GM20000 (cell line): ENCODE measurements at places on chromosomes 7 and 10.

DNA sequence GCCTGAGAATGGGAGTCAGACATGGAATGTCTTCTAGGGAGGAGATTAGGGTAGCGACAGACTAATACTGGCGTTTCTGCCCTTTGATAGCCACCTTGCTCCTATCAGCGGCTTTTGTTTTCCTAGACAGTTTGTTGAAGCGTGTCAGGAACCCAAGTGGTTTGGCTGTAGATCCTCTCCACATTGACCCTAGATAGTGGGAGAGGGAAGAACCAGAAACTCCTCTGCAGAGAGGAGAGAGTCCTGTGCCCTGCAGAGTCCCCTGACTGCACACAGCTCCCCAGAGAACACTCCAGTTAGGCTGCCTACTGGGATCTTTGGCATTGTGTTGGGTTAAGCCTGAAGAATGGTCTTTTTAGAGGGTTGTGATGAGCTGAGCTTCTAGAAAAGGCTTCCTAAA, 2.4 kb downstream of the MEPCE start:
- no peak for DNase-seq

- DNase-seq = no peak
Measured at GRCh38 chr10:122232769-122233168, 38.3 kb upstream of the BTBD16 start.

- DNase-seq = no peak
Measured at GRCh38 chr7:78516450-78516849, 717.9 kb downstream of the PHTF2 start.

DNA sequence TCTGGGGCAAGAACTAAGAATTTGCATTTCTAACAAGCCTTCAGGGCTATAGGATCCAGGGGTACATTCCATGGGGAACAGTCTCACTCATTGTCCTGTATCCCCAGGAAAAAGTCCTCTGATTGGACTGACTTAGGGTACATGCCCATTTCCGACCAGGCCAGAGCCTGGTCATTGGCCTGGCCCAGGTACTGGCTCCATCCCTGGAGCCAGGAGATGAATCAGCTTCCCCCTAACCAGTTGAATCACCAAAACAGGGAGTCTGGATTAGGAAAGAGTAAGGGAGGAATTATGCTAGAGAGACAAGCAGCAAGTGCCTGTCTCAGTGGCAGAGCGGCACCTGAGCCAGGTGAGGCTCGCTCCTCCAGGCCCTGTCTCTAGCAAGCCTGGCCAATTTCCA, 137.5 kb downstream of the FGFR2 start:
- DNase-seq = no peak

DNA sequence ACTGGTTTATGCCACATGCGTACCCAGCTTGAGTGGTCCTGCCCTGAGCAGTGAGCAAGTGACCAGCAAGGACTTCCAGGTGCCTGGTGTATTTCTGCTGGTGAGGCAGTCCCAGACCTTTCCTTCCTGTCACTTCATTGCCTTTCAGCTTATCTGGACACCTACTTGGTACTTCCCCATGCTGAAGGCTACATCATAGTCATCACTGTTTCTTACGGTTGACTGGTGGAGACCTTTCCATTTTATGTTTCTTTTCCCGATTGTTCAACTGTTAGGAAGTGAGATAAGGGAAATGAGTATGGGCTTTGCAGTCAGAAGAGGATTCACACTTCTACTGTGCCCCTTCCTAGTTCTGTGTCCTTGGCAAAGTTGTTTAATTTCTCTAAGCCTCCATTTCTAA, 358.5 kb downstream of the GFRA1 start:
- DNase-seq = no peak

- DNase-seq = no peak
Measured at GRCh38 chr10:61898435-61898778, 3.1 kb upstream of the ARID5B start.

GRCh38 chr7:150969475-150969874, 8.6 kb downstream of the KCNH2 start:
- DNase-seq = no peak

DNA sequence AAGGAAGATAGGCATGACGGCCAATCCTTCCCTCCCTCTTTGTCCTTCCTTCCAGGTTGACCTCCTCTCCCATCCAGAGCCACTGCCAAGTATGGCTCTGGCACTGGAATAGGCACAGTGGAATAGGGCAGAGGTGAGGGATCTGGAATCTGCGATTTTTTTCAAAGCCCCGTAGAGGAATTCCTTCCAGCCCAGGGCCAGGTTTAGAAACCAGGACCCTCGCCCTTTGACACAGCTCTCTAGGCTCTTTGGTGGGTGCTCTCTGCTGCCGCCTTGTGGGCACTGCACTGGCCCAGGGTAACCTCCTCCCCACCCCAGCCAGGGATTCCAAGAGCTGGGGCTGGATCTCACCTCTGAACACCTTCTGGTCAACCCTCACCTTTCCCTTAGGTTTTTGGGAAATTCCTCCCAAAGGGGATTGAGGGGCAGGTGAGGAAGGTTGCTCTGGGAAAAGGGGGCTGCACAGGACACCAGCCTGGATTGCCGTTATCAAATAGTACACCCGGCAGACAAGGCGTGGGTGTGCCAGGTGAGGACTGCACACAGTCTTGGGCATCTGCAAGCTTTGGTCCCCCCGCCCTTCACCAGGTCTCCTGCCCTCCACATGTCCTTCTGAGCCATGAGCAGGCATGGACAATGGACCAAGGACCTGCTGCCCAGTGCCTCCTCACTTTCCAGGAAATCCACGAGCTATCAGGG, 22.8 kb downstream of the C10orf105 start:
- peak; percentile 63 for DNase-seq

GRCh38 chr7:42550706-42551470, 313.9 kb upstream of the GLI3 start:
- no peak for DNase-seq

DNA sequence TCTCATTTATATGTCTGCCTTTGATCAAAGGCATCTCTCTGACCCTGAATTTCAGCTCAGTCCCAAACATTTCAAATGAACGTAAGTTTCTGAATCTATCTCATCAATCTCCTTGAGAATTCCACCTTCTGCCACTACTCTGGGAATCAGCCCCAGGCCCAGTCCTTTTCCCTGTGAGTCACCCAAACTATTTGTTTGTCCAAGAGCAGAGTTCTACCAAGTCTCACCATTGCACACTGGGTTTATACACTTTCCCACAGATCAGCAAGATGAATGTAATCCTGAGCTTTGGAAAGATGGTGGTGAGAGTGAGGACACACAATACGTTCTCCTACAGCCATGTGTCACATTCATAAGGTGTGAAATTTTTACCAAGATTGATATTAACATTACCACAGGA, 251.3 kb upstream of the VWC2 start:
- DNase-seq = no peak

DNA sequence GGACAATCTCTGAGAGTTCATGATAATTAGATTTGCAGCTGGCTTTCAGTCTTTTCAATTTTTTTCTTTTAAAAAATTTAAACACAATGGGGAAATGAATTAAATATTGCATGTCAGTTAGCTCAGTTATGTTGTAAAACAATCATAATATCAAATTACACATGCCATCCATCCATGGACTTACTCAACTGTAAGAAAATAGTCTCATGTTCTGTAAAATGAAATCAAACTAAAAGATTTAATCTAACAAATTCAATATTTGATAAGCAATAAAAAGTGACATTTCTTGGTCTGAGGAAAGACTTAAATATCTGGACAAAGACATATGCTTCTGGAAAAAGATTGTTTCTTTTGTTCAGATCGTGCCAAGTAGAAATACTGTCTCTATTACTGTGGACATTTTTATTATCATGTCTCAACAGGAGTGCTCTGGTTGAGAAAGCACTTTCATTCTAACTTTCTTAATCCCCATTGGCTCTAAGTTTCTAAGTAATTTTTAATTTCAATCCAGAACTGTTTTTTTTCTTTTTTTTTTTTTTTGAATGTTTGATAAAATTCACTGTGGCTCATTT, 179.2 kb upstream of the FAM3C start:
- no peak for DNase-seq

GRCh38 chr10:131737543-131738395, 163.0 kb upstream of the PPP2R2D start:
- DNase-seq = no peak

GRCh38 chr7:151032936-151033863, 5.0 kb downstream of the ABCB8 start:
- DNase-seq = no peak

DNA sequence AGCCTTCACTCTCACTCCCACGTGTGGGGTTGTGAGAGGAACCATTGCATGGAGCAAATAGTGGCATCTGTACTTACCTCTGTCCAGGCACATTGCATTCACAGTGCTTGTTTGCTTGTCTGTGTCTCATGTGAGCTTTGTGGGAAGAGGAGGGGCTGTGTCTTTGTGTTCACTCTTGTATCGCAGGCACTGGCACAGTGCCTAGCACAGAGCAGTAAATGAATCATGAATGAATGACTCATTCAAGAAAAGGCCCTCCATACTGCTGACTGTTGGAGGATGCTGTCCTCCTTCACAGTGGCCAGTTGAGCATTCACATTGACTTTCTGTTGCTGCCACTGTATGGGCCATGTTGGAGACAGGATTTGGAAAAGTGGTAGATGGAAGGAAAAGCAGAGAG, 125.3 kb downstream of the SORCS3 start:
- no peak for DNase-seq

DNA sequence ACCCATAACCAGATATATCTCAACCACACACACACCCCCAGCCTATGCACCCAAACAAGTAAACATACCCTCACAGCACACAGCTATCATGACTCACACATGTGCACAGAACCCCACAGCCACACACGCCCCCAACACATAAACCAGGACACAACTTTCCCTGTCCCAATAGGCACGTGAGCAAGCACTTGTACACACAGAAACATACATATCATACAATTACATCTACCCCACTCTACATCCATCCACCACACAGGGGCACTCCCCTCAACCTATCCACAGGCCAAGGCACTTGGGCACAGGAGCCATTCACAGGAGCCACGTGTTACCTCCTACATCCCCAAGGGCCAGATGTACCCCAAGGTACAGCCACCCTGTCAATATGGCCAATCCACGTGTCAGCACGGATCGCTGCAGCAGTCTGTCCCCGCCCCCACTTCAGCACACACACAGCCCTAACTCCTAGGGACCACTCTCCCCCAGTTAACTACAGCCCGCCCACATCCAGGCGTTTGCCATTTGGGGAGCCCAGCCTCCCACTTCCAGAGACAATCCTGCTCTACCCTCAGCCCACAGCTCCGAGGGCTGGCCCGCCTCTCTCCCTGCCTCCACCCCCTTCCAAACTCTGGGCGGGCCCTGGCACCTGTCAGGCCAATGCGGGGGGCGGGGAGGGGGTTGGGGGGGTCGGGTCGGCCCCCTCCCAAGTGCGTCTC, 163.5 kb downstream of the SH3PXD2A start:
- DNase-seq = peak; percentile 76

DNA sequence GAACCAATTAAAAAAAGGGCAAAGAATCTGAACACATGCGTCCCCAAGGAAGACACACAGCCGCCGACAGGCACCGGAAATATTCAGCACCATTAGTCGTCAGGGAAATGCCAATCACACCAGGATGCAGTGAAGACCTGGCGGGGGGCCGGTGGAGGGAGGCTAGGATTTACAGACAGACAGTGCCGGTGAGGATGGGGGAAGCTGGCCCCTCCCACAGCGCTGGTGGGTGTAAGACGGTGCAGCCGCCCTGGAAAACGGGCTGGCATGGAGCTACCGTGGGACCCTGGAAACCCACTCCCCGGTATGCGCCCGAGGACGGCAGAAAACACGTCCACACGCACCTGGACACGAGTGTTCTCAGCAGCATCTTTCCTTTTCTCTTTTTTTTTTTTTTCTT, 4.8 kb upstream of the ADAP1 start:
- DNase-seq = no peak
